ENCODE measurements at places on chromosomes 3 and 15.

DNA sequence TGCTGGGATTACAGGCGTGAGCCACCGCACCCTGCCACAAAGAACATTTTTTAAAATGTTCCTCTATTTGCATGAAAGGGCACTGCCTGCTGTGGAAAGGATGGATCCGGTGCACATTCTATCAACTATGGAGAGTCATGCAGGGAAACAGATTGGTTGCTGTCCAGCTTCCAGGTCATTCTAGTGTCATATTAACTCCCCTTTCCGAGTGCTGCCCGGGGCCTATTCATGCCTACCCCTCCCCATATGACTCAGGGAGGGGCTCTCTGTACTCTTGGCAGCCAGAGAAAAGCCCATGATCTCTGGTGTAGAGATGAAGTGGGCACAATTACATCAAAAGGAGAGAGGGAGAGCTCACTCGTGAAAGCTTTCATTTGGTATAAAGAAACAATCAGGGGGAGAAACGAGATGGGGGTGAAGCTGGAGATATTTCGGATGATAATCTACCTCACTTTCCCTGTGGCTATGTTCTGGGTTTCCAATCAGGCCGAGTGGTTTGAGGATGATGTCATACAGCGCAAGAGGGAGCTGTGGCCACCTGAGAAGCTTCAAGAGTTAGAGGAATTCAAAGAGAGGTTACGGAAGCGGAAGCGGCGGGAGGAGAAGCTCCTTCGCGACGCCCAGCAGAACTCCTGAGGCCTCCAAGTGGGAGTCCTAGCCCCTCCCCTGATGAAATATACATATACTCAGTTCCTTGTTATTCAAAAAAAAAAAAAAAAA is 16.1 kb upstream of the AHSG start:
- DNase-seq, result no peak

DNA sequence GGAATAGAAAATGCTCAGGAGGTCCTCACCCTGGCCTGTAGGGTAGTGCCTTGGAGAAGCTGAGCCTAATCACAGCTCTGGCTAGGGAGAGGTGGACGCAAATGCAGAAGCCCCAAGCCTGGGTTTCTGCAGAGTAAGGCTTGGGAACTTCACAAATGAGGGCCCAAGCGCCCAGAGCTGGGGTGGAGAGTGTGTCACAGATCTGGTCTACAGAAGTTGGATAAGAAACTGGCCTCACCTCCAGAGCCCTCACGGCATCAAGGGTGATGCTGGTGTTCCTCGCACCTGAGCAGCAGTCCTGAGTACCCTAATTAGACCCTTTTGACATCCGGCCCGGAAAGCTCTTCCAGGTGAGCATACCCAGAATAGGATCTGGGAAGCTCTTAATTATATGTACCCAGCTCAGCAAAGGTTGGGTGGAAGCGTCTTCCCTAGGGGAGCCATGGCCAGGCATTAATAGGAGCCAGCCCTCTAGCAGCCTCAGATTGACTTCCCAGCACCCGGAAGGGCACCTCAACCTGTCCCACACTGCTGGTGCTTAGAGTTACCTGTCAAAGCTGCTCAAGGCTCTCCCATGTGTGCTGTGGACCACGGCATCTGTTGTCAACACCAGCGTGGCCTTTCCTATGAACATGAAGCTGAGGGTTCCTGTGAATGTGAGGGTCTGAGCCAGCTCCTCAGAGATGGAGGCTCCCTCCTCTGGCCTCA is 31.8 kb downstream of the RBM5 start:
- no peak for DNase-seq

DNA sequence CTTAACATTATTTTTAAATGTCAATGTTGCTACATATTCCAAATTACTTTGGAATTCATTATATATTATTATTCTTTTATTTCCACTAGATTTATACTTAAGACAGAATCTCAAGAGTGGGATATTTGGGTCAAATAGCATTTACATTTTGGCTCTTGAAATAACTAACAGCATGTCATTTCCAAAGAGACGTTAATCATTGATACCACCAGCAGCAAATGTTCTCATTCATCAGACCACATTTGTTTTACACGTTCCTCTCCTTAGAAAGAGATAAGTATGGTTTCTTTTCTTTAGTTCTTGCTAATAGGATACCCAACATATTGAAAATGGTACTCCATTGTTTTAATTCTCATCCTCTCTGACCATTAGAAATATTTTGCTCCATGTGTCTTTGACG is 229.8 kb downstream of the LPP start:
- no peak for DNase-seq

DNA sequence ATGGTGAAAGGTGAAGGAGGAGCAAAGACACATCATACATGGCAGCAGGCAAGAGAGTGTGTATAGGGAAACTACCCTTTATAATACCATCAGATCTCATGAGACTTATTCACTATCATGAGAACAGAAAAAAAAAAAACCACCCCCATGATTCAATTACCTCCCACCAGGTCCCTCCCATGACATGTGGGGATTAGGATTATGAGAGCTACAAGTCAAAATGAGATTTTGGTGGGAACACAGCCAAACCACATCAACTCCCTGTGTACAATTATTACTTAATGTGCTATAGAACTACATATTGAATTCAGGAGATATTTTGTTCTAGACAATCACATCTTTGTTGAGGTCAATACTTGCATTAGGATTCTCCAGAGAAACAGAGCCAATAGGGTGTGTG is 313.4 kb downstream of the CNTN6 start:
- no peak for DNase-seq

DNA sequence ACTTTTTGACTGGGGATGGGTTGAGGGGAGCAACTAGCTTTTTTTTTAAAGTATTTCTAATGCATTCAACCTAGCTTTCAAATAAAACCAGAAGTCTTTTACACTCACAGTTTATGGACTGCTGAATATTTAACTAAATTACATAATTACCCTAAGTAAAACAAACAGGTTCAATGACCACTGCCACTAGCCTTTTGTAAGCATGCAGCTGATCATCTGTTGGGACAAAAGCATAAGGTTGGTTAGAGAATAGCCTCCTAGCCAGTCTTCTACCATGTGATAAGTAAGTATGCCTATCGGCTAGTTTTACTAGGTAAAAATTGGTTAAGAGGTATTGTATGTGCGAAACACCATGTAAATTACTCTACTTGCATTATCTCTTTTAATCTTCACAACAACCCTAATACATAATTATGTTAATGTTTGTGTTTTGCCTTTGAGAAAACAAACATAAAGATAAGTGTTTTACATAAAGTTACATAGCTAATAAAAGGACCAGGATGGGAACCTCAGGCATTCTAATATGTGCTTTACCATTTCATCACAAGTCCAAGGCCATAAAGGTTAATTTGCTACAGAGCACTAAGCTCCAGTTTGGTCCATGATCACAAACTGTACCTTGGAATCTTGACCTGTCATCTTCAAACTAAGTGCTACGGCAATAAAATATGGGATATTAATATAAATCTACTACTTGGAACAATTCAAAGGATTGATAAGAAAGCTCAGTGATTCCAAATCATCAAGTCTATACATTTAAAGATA is 13.2 kb downstream of the PFN2 start:
- no peak for DNase-seq

- DNase-seq, result no peak
Measured at GRCh38 chr3:101928890-101929289, 79.6 kb downstream of the NFKBIZ start.

DNA sequence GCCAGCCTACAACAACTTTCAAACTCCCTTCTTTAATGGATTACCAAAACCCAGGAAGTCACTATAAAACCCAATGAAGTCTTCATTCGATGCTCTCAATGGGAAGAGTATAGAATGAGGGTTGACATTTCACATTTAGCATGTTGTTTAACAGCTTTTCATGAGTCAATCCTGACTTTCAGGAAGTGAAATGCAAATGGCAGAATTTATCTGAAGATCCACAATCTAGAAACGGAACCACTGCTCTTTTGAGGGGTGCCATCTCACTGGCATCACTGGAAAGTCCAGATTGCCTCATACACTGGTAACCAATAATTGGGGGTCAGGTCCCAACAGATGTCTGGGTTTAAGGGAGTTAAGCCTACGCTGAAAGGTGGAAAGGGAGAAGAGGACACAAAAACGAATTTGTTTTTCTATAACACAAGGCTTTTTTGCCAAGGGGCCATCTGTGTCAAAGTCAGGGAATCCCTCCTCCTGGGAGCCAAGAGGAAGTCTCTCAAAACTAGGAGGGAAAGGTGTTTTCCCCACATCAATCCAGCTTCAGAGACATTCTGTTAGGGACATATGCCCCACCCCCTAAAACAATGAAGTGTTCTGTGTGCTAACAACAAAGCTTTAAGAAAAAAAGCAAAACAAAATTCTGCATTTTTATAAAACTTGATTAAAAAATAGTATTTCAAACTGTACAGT is 12.0 kb upstream of the ATP1B3 start:
- DNase-seq, result no peak

DNA sequence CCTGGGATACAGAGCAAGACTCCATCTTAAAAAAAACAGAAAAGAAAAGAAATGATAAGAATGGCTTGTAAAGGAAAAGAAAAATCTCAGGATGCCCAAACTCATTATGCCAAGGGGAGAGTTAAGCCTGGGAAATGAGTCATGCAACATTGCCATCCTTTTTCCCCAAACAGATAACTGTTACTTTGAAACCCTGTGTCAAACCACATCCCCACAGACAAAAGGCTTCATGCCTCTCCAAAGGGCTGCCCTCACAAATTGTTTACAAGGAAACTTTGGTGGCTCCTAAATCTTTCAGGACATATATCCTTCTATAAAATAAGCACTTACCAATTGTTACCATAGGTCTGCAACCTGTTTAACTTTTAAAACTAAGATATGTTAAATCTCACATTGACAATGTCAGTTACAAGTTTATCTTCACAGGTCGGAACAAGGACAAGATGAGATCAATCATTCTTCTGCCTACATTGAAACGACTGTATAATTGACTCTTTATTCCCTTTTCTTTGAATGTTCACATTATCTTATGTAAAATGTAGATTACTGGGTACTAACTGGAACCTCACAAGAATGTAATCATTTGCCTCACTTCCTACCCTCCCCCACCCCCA is 18.6 kb upstream of the SENP7 start:
- DNase-seq, result peak; percentile 58

DNA sequence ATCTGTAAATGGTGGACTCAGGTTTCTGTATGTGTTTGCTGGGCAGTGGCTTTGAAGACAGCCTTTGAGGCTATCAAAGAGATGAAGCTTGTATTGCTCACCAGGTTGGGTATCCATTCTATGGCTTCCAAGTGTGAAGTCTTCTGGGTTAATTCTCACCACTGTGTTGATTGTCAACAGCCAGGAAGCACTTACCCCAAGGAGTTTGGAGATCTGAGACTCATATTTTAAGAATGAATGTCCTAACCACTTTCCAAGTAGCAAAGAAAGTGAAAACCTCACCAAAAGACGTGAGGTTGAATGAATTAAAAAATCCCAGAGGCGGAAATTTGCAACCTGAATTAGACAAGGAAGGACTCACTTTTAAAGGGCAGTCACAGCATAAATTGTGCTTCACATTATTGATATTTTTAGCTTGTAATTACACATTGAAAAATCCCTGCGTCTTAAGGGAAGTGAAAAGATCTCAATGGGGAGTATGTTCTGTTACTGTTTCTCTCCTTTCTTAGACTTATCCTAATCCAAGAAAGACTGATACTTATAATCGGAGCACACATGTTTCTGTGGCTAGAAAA is 304.0 kb upstream of the TPRG1 start:
- DNase-seq, result no peak

DNA sequence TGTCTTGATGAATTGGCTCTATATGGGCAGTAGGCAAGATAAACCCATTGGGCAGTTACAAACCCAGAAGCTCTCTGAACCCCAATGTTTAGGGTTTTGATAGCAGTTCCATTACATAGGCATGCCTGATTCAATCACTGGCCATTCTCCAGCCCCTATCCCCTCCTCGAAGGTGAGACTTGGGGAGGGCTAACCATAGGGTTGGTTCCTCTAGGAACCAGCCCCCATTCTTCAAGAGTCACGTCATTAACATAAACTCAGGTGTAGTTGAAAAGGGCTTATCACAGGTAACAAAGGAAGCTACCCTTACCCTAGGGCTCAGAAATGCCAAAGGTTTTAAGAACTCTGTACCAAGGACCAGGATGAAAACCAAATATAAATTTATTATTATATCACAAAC is 353.1 kb downstream of the ERC2 start:
- DNase-seq, result no peak

DNA sequence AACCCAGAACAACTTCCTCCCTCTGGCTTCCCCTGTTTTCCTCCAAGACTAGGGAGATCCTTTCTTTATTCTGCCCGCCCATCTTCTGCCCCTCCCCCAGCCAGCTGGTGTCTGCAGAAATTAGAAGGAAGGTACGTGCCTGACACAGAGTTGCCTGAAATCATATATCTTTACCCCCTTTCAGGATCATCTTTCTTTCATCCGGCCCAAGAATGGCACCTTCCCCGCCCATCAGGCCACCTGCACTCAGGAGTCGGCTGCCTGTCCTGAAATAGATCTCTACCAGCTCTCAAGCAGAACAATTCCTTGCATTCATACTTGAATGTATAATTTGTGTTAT is 133.7 kb downstream of the VGLL4 start:
- no peak for DNase-seq

DNA sequence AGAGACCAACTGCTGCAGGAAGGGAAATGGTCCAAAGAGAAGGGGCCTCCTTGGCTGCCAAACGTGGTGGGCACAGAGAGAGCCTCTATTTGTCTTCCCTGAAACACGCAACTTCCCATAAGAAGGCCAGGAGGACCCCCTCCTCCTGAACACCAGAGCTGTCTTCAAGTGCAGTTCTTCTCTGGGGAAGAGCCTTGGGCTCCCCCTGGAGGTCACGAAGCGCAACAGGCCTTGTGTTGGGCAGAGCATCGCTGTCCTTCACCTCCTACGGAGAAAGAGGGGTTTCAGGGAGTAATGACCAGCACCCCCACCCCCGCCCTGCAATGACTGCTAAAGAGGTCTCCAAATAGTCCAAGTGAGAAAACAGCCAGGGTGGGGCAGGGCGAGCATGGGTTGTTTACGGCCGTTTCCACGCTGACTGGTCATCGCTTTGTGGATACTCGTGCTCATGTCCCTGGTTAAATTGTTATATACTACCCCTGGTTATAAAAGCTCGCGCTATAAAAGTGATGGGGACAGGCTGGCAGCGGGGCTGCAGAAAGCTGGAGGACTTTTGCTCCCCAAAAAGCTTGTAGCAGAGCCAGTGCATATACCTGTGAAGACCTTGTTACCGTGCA is 397.5 kb upstream of the ATP10A start:
- DNase-seq, result peak; percentile 69

DNA sequence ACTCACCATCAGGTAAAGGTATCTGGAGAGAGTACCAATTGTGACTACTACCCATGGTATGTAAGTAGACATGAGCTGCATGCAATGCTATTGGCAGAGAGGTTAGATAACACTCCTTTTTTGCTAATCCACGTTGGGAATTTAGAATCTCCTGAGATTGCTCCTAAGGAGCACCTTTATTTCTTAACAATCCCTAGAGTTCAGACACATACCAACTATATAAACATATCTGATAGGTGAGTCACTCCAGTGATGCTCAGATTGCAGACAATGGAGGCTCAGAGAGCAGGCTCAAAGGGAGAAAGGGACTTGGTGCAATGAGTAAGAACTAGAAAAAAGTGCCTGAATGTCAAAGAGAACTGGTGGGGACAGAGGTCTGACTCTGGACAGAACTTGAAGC is 47.0 kb upstream of the LRRFIP2 start:
- DNase-seq, result no peak

Data from hematopoietic multipotent progenitor cell treated with erythropoietin and hydrocortisone succinate and interleukin-3 and kit ligand, for 4 days (in vitro differentiated cells).